ENCODE measurements at places on chromosomes 16 and 17. TPM values are rescaled to one million over a fixed set of nuclear protein-coding genes. Genes with fewer than 3 reads are reported as not detected.

DNA sequence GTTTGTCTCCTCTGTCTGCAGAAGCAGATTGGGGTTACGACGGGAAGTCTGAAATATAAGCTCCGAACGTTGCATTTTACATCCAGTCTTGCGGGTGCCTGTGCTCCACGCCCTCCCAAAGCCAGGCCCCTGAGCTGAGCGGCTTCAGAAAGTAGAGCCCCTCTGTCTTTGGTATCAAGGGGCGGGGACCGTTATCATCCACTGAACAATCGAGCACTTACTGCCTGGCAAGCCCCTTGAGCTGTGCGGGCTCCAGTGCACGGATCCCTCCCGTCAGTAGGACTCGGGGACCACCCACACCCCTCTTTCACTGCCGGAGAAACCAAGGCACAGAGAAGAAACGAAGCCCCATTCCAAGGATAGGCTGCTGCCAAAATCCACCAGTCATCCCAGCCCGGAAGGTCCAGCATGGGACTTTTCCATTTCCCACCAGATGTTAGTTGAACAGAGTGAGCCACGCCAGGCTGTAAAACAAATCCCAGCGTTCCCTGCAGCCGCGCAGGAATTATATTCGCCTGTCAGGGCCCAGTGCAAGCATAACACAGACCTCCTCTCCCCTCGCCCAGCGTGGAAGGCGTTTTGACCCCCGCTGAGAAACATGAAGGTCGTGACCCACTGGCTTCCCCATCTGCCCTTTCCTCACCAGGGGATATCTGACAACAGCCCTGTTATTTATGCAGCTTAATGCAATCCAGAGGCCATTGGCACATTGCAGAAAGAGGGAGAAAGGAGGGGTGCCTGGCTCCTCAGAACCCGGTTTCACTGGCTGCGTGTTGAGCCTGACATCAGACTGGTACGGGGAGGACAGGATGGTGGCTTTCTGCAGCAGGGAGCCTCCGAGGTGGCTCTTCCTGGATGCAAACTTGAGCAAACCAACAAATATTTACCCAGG is 212.2 kb upstream of the FOXF1 start:
- no peak overlapping the region for H3K4me3 ChIP-seq
- H3K36me3 ChIP-seq, result no peaks in the 10 kb centered on the region
- no peak overlapping the region for H3K27ac ChIP-seq
- no peaks in the 10 kb centered on the region for H3K4me1 ChIP-seq

The ABI3 gene
- polyA plus RNA-seq, result 2.9 TPM

DNA sequence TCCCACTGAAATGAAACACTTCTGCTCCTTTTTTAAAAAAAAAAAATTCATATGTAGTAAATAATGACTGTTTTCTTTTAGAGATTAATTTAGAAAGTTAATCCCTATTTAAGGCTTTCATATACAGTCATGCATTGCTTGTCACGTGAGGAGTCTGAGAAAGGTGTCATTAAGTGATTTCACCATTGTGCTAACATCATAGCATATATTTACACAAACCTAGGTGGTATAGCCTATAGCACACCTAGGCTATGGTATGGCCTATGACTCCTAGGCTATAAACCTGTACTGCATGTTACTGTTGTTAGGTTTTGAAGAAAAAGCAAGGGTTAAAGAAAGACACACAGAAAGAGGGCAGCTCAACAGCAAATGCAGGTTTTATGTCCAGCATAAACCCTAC is 13.7 kb downstream of the PPY start:
- no peaks in the 10 kb centered on the region for H3K4me1 ChIP-seq
- peaks cover 8% of the 10 kb centered on the region for H3K27me3 ChIP-seq
- H3K36me3 ChIP-seq, result no peaks in the 10 kb centered on the region
- no peak overlapping the region for H3K27ac ChIP-seq
- DNase-seq, result no peak

GRCh38 chr16:87384162-87384874 is 742 bp upstream of the FBXO31 start:
- H3K4me3 ChIP-seq, result peak overlapping the region; percentile 77
- DNase-seq, result peak; percentile 81
- no peaks in the 10 kb centered on the region for H3K27me3 ChIP-seq
- H3K4me1 ChIP-seq, result peaks cover 49% of the 10 kb centered on the region
- H3K36me3 ChIP-seq, result no peaks in the 10 kb centered on the region

The LSM12 gene
- polyA plus RNA-seq, result 42.7 TPM

The TLCD2 gene
- 1.1 TPM for polyA plus RNA-seq
